ENCODE measurements at places on chromosomes 7 and 10.

GRCh38 chr10:32347363-32348022, 535 bp upstream of the EPC1 start:
- no peak for DNase-seq

DNA sequence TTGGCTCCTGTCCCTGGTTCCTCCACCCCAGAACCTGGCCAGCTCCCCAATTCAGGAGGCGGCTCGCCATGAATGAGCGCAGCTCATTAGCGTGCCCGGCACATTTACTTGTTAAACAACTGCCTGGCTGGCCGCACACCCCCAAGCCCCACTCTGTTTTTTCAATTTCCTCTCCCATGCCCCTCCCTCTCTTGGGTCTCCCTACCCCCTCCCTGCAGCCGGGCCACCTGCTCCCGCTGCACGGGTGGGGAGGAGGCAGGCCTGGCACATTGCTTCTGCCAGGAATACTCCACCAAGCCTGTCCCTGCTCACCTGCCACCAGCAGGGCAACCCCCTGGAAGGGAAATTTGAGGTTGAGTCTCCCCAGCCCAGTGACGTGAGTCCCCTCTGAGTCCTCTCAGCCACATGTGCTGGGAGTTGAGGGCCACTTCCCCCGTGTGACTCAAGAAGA, 2.5 kb upstream of the SLIT1 start:
- peak; percentile 23 for DNase-seq

DNA sequence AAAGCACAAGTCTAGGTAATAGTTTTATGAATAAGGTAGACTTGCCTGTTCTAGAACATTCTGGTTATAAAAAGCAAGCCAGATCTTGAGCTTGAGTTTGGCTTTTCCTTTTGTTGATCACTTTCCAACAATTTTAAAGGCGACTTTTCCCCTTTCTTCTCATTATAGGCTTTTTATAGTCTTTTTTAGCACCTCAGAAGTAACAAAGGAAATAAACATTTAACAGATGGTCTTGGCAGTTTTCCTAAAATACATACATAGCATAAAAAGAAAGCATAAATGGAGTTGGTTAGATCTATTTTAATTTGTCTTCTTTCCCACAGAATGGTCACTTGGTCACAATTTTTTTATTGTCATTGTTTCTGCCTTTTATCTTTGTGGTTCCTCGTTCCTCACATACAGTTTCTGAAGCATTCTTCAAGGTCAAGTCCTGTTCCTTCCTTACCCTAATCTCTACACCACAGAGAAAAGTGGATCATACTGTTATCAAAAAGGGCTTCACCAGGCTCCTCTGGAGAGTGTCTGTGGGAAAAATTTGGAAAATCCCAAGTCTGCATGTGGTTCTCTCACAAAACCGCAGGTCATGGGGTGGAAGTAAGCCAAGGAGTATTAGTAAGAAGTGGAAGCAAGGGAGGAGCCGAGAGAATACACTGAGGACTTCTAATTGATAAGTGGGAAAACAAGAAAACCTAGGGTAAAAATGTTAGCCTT, 31.3 kb downstream of the THNSL1 start:
- no peak for DNase-seq

GRCh38 chr10:37010741-37011140, 114.7 kb upstream of the ANKRD30A start:
- no peak for DNase-seq

- no peak for DNase-seq
Measured at GRCh38 chr7:7920056-7920455, 48.5 kb upstream of the GLCCI1 start.

- no peak for DNase-seq
Measured at GRCh38 chr7:122460936-122461335, 156.4 kb upstream of the FEZF1 start.

GRCh38 chr10:29174389-29174788, 114.5 kb upstream of the LYZL1 start:
- DNase-seq, result no peak

GRCh38 chr10:78462176-78462575, 428.5 kb downstream of the RPS24 start:
- DNase-seq, result no peak

- no peak for DNase-seq
Measured at GRCh38 chr10:25498645-25499044, 323.8 kb downstream of the GPR158 start.

GRCh38 chr10:30705101-30705624, 75.6 kb upstream of the LYZL2 start:
- DNase-seq, result no peak

DNA sequence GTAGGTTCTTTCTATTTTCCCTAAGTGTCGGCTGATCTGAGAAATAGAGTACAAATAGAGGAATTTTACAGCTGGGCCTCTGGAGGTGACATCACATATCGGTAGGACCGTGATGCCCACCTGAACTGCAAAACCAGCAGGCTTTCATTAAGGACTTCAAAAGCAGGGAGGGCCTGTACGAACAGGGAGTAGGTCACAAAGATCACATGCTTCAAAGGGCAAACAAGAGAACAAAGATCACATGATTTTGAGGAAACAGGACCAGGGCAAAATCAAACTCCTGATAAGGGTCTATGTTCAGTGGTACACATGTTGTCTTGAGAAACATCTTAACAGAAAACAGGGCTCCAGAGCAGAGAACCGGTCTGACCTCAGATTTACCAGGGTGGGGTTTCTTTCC, 88.9 kb downstream of the CNNM2 start:
- DNase-seq, result no peak

GRCh38 chr7:18647582-18647981, 152.0 kb downstream of the HDAC9 start:
- no peak for DNase-seq

DNA sequence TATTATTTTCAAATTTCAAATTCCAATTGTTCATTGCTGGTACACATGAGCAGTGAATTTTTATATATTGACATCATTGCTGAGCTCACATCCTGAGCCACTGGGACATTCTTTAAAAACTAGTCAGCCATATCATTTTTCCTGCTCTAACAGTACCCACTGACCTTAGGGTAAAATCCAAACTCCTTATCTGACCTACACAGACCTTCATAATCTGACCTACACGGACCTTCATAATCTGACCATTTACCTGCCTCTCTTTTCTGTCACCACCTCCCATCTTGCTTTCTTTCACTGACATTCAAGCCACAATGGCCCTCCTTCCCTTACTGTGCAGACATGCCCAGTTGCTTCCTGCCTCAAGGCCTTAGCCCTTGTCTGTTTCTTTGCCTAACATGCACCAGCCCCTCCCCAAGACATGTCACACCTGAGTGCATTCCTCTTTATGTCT, 16.1 kb upstream of the CUZD1 start:
- no peak for DNase-seq

DNA sequence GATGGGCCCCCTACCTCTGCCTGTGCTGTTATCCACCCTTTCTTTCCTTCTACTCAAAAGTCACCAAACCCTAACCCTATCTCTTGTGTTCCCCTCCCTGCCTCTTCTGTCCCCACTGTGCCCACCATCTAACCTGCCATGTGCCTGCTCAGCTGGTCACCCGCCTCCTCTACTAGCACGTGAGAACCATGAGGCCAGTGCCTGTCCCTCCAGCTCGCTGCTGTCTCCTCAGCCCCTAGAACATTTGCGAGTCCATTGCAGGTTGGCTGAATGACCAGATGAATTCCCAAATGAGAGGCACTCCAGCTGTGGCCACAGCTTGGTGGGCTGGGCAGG, 129.0 kb downstream of the ARHGAP22 start:
- no peak for DNase-seq

GRCh38 chr7:12648704-12649261, 38.6 kb upstream of the ARL4A start:
- no peak for DNase-seq

DNA sequence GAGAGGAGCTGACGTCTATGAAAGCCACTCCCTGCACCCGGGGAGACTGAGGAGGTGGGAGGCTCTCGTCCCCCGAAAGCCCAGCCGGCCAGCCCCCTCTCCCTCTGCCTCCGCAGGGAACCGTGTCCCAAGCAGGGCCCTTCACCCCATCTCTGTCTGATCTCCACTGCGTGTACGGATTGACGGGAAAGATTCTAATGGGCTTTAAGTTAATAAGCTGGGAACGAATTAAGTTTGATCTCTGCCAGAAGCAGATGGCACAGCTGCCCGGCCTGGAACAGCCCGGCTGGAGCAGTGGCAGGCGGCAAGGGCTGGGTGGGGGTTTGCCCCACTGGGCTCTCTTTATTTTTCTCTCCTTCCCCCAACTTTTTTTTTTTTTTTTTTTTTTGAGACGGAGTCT, 6.1 kb upstream of the SLC29A4 start:
- DNase-seq, result no peak

DNA sequence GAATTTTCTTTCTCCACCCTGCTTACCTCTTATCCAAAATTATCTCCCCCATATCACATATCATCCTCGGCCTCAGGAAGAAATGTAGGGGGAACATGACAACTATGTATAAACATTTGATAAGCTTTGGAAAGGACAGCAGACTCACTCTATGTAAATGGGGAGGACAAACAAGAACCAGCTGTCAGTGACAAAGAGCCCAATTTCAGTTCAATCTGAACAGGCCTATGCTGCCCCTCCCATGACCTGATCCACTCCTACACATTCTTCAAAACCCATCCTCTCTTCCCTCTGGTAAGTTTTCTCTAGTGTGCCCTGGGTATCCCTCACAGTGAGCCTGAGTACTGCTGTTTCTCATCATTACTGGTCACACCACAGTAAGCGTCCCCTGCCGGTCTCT, 20.8 kb downstream of the FZD9 start:
- no peak for DNase-seq

DNA sequence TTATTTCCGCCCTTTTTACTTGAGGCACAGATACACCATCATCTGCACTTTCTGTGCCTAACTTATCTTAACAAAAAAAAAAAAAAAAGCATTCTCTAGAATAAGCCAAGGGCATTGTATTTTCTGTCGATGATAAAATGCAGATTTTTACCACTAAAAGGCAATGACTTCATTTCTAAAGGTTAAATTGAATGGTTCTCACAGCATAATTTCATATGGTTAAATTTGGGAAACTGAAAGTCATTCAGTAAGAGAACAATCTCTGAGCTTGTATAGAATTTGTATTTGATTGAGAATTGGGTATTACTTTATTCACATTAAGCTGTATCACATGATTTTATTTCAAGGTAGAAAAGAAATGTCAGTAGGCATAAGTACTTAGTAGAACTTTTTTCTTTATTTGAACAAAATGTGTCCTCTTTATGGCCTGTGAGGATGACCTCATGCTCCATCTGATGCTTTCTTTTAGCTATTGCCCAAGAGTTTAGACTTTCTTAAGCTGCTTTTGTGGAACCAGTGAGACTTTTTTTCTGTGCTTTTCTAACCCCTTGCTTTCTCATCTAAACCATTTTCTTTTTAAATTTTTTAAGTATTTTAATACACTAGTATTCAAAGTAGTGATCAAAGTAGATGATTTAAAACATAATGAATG, 110.3 kb downstream of the LRRC4 start:
- no peak for DNase-seq

- DNase-seq, result no peak
Measured at GRCh38 chr7:42686594-42687156, 225.2 kb downstream of the C7orf25 start.

GRCh38 chr10:59513558-59513957, 151.2 kb upstream of the FAM13C start:
- no peak for DNase-seq

DNA sequence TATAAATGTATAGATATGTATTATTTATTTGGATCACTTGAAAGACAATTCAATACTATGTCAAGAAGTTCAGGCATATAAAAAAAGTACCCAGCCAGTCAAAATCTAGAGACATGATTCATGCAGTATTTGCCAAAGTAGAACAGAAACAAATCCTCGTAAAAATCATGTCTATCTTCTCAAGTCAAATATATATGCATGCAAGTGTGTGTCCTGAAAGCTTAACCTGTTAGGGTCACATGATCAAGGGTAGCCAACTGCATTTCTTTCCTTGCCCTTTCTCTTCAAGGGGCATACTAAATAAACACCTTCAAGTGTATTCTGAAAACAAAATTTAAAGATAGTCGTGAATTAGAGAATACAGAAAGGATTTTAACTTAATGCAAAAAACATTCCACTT, 107.0 kb downstream of the HIBADH start:
- DNase-seq, result no peak

DNA sequence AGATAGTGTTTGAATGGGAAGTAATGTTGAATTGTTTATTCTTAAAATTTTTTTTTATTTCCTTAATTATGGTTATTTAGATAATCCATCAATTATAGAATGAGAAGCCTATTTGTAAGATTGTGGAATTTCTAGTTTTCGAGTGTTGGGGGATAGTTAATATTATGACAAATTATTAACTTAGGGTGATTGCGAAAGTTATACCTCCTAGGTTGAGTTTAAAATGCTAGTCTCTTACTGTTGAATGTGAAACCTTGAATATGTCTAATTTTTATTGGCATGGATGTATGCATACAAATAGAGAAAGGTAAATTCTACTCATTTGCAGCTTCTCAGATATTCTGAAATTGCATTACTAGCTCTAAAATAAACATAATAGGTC, 43.2 kb downstream of the BICC1 start:
- no peak for DNase-seq
